ENCODE measurements at places on chromosomes 6 and 20. TPM values are rescaled to one million over a fixed set of nuclear protein-coding genes. Genes with fewer than 3 reads are reported as not detected.

GRCh38 chr6:156423829-156424228 lies 353.3 kb upstream of the ARID1B start:
- no peak for DNase-seq

GRCh38 chr20:46013829-46014516 lies 5.3 kb downstream of the MMP9 start:
- peak; percentile 52 for DNase-seq

GRCh38 chr6:168574075-168574698 lies 133.2 kb downstream of the SMOC2 start:
- DNase-seq: no peak

- no peak for DNase-seq
Observed at GRCh38 chr6:158848490-158848895, 29.3 kb upstream of the EZR start.

DNA sequence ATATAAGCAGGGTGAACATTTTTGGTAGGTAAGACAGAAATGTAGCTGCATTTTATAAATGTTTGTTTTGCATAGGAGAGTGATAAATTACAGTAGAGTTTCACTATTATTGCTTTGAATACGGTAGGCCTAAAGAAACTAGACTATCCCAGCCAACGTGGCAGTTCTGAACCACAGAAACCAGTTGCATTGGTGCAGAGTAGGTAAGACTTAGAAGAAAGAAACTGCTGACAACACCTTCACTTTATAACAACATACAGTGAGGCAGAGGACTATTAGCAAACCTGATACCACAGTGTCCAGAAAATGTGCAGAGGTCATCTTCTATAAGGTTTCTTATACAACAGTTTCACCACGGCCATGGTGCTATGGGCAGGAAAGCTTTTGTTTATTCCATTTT lies 566.1 kb downstream of the KIF16B start:
- DNase-seq: no peak

DNA sequence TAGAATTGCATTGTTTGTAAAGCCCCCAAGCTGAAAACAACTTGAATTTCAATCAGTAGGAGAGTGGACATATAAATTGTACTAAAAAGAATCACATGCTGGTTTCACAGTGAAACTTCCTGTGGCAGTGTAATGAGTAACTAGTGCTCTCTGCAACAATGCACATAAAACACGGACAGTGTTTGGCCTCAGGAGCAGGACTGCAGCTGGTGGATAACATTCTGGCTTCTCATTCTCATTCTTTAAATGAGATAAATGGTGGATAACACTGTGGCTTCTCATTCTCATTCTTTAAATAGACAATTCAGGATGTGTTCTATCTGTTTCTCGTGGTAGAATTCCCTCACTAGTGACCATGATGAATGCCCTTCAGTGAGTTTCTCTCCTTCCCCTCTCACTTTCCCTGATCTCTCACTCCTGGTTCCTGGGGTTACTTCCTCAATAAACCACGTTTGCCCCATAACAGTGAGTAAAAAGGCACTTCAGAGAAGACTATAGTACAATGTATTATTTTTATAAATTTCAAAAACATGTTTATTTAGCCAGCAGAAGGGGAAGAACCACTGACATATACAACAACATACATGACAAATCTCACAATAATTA lies 59.9 kb downstream of the SLC22A2 start:
- no peak for DNase-seq

Gene FRK
- 0.82 TPM for total RNA-seq

Gene ARMH2
- total RNA-seq: not detected

- DNase-seq: no peak
Observed at GRCh38 chr6:139490482-139490881, 116.0 kb upstream of the CITED2 start.

All from MCF 10A (cell line).